ENCODE measurements at places on chromosomes 6 and 20. TPM values are rescaled to one million over a fixed set of nuclear protein-coding genes. Genes with fewer than 3 reads are reported as not detected.

ZC3H12D gene
- total RNA-seq: not detected

PTGIS gene
- total RNA-seq: 178 TPM

SAPCD1 gene
- total RNA-seq: not detected

NCOA3 gene
- total RNA-seq: 36.6 TPM

CDSN gene
- not detected for total RNA-seq

HLA-G gene
- total RNA-seq: not detected

ERVFRD-1 gene
- total RNA-seq: not detected

BTN1A1 gene
- not detected for total RNA-seq

KCNK16 gene
- not detected for total RNA-seq

LRFN2 gene
- not detected for total RNA-seq

CD24 gene
- 1.4 TPM for total RNA-seq

FARS2 gene
- 16.5 TPM for total RNA-seq

DNA sequence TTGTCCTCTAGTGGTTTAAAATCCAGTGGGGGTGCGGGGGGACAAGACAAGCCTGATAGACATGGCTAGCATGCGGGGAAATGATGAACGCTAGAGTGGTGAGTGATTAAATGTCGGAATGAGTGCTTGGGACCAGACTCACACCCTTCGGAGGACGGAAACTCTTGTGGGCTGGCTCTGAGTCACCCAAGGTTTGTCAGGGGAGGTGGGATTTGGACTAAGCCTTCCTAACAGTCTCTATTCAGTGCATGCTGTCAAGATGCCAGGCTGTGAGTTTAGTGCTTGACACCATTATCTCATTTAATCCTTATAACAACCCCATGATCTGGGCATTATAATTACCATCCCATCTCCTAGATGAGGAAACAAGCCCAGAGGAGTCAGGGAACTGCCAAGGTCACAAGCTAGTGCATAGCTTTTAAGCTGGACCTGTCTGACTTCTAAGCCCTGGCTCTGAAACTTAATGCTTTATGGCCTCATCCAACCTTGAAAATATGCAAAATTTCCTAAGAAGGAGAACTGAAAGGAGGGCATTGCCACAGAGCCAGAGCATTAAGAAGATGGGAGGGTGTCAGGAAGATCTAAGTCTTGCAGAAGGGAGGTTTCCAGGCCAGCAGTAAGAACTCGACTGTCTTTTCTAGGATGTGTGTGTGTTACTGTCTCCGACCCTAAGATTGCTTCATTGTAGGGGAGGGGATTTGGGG lies 168.7 kb upstream of the LRFN2 start:
- peak; percentile 81 for DNase-seq
- H3K27ac ChIP-seq: peak overlapping the region; percentile 37
- no peaks in the 10 kb centered on the region for H3K36me3 ChIP-seq
- H3K4me3 ChIP-seq: peak overlapping the region; percentile 48
- H3K27me3 ChIP-seq: peaks cover 3% of the 10 kb centered on the region

DNA sequence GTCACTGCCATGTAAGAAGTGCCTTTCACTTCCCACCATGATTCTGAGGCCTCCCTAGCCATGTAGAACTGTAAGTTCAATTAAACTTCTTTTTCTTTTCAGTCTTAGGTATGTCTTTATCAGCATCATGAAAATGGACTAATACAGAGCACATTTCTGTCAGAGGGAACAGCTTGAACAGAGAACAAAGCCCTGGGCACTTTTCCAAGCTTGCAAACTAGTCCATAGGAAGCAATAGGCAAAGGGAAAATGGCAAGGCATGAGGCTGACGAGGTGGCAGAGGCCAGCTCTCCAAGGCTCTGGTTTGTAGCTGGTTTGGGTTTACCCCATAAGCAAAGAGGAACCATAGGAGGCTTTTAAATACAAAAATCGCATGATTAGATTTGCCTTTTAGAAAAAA lies 185.1 kb upstream of the HDDC2 start:
- no peak overlapping the region for H3K27ac ChIP-seq
- no peaks in the 10 kb centered on the region for H3K36me3 ChIP-seq
- no peaks in the 10 kb centered on the region for H3K4me1 ChIP-seq
- H3K27me3 ChIP-seq: no peaks in the 10 kb centered on the region
- no peak for DNase-seq
- H3K4me3 ChIP-seq: no peak overlapping the region

DNA sequence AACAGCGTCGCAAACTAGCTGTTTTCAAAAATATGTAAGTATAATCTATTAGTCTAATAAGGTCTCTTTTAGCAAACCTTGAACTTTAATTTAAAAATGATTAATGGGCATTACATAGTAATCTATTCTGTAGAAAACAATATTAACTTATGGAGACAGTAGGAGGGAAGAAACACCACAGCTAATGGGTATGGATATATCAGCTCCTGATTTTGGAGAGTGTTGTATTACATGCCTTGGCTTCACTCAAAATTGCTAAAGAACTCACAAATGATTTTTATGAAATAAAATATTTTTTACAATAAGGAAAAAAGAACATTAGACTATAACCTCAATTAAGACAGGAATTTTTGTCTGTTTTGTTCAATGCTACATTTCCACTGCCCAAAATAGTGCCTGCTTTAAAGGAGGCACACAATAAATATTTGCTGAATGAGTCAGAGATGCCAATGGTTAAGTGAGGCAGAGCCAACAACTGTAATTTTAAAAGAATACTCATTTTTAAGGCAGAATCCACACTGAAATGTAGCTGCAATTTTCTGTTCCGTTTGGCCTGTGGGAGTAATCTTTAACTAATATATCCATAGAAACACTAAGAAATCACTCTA lies 15.7 kb downstream of the ATG5 start:
- H3K27ac ChIP-seq: peak overlapping the region; percentile 37
- H3K4me3 ChIP-seq: peak overlapping the region; percentile 34
- peak; percentile 78 for DNase-seq
- no peaks in the 10 kb centered on the region for H3K27me3 ChIP-seq

DNA sequence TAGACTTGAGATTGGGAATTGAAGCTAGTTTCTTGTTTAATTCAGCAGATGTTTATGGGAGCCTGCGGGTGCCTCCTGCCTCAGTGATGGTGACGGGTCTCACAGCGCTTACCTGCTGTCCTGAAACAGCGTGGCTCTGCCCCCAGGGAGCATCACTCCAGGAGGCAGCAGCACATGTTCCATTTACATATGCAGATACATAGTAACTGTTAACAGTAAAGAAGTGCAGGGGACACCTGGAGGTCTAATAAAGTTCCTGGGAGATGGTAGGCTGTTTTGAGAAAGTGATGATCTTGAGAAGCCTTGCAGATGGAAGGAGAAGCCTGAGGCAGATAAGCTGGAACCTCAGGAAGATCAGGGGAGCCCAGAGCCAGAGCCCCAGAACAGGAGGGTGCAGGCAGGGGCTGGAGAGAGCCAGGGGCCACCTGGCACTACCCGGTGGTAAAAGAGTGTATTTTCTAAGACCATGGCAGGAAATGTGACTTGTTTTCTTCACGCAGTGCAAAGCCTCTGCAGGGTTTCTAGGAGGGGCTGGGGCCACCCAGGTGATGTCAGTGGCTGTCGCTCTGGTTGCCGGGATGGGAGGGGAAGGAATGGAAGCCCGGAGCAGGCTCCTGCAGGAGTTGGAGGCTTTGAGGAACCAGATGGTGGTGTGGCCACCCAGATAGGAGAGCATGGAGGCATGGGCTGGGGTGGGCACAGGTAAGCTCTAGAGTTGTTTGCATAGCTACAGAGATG lies 24.2 kb upstream of the KIF25 start:
- no peaks in the 10 kb centered on the region for H3K4me1 ChIP-seq
- no peak overlapping the region for H3K27ac ChIP-seq
- H3K27me3 ChIP-seq: no peaks in the 10 kb centered on the region
- no peak overlapping the region for H3K4me3 ChIP-seq

GRCh38 chr6:155782320-155782731 lies 326.7 kb upstream of the NOX3 start:
- peak overlapping the region; percentile 82 for H3K27ac ChIP-seq
- H3K4me1 ChIP-seq: peaks cover 24% of the 10 kb centered on the region
- H3K4me3 ChIP-seq: peak overlapping the region; percentile 22
- H3K27me3 ChIP-seq: no peaks in the 10 kb centered on the region

- H3K4me1 ChIP-seq: peaks cover 4% of the 10 kb centered on the region
- DNase-seq: peak; percentile 84
Observed at GRCh38 chr20:43767686-43768474, 41.1 kb upstream of the GTSF1L start.

- H3K36me3 ChIP-seq: no peaks in the 10 kb centered on the region
- peaks cover 47% of the 10 kb centered on the region for H3K4me1 ChIP-seq
- H3K4me3 ChIP-seq: no peak overlapping the region
- H3K27me3 ChIP-seq: no peaks in the 10 kb centered on the region
- DNase-seq: no peak
Observed at GRCh38 chr6:36578431-36578830, 15.7 kb upstream of the SRSF3 start.

DNA sequence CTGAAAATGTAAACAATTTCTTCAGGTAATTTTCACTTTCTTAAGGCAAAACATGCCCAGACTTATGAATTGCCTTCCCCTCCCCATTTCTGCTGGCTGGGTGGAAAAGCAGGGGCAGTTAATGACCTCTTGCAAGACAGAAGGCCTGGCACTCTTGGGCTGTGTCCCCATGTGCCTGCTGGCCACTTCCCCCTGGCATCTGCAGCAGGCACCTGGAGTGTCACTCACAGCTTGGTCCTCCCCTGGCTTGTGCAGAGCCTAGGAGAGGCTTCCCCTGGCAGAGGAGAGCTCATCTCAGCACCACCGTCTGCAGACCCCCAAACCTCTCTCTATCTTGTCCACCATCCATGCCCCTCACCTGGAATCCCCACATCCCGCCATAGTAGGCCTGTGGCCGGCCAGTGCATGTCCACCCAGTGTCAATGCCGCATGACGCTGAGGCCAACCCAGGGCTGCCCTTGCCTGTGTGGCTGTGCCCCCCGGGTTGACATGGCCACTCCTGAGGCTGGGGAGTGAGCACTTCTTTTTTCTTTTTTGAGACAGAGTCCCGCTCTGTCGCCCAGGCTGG lies 83.5 kb upstream of the SLC22A23 start:
- H3K4me1 ChIP-seq: no peaks in the 10 kb centered on the region
- H3K36me3 ChIP-seq: no peaks in the 10 kb centered on the region
- H3K27ac ChIP-seq: no peak overlapping the region
- no peak overlapping the region for H3K4me3 ChIP-seq
- H3K27me3 ChIP-seq: no peaks in the 10 kb centered on the region

- H3K27me3 ChIP-seq: no peaks in the 10 kb centered on the region
- H3K36me3 ChIP-seq: no peaks in the 10 kb centered on the region
- no peaks in the 10 kb centered on the region for H3K4me1 ChIP-seq
- DNase-seq: no peak
- H3K4me3 ChIP-seq: no peak overlapping the region
- H3K27ac ChIP-seq: no peak overlapping the region
Observed at GRCh38 chr20:9377007-9377406, 137.4 kb upstream of the LAMP5 start.

- H3K36me3 ChIP-seq: no peaks in the 10 kb centered on the region
- peak; percentile 35 for DNase-seq
- H3K4me3 ChIP-seq: no peak overlapping the region
- H3K27ac ChIP-seq: no peak overlapping the region
- no peaks in the 10 kb centered on the region for H3K4me1 ChIP-seq
Observed at GRCh38 chr6:43290905-43291355, 7.1 kb upstream of the SLC22A7 start.

DNA sequence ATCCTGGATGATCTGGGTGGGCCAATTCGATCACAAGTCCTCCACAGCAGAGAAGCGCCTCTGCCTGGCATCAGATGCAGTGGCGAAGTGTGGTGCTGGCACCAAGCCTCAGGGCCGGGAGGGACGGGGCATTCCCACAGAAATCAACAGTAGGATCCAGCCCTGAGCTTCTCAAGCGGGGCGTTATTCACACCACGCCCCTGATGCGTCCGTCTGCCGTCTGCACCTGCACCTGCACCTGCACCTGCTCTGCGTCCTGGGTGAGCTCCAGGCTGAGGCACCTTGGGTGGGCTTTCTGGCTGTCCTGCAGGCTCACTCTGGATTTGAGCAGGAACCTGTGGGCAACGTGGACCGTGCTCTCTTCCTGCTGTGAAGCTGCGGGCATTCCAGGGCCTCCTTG lies 13.8 kb upstream of the NTSR1 start:
- H3K4me1 ChIP-seq: no peaks in the 10 kb centered on the region
- no peak for DNase-seq
- peaks cover 10% of the 10 kb centered on the region for H3K27me3 ChIP-seq
- H3K36me3 ChIP-seq: no peaks in the 10 kb centered on the region
- H3K27ac ChIP-seq: no peak overlapping the region

GRCh38 chr6:142926494-142927270 lies 18.3 kb downstream of the HIVEP2 start:
- peak overlapping the region; percentile 91 for H3K27ac ChIP-seq
- peak overlapping the region; percentile 77 for H3K4me3 ChIP-seq
- no peaks in the 10 kb centered on the region for H3K27me3 ChIP-seq
- H3K36me3 ChIP-seq: no peaks in the 10 kb centered on the region
- peak; percentile 84 for DNase-seq

DNA sequence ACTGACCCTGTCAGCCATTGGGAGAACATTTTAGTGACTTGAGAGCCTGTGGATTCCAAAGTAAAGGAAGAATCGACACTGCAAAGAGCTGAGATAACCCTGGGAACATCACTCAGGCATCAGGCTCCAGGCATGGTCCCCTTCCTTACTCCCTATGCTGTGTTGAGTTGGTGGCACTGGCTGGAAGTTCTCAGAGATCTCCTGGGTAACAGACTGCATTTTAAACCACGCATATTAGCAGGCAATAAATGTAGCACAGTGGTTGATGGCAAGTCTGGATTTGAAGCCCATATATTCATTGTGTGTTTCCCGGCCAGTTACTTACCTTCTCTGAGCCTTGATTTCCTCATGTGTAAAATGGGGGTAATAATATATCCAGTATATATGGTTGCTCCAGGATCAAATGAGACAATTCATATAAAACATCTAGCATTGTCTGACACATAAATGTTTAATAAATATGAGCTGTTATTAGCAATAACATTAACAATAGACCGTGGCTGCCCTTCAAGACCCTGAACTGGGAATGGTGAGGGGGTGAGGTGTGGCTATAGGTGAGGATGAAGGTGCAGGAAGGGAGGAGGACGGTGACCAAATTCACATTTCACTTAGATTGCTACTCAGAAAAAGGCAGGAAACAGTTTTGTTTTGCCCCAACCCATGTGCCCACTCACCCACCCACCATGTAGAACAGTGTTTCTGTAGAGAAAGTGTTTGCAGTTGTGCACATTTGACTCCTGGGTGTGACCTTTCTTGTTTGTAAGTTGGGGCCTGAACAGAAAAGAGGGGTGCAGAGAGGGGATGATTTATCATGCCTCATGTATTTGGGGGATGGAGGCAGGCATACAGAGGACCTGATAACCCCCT lies 2.1 kb downstream of the PLCG1 start:
- peak overlapping the region; percentile 80 for H3K4me3 ChIP-seq
- peaks cover 14% of the 10 kb centered on the region for H3K4me1 ChIP-seq
- H3K27me3 ChIP-seq: no peaks in the 10 kb centered on the region
- H3K27ac ChIP-seq: no peak overlapping the region
- no peaks in the 10 kb centered on the region for H3K36me3 ChIP-seq
- no peak for DNase-seq

GRCh38 chr20:50799176-50799889 lies 4.5 kb downstream of the BCAS4 start:
- H3K4me1 ChIP-seq: peaks cover 3% of the 10 kb centered on the region
- H3K36me3 ChIP-seq: no peaks in the 10 kb centered on the region
- H3K27me3 ChIP-seq: no peaks in the 10 kb centered on the region
- no peak for DNase-seq
- H3K4me3 ChIP-seq: no peak overlapping the region
- H3K27ac ChIP-seq: no peak overlapping the region

GRCh38 chr20:20275636-20276035 lies 92.3 kb upstream of the INSM1 start:
- no peaks in the 10 kb centered on the region for H3K36me3 ChIP-seq
- no peaks in the 10 kb centered on the region for H3K27me3 ChIP-seq
- H3K4me3 ChIP-seq: no peak overlapping the region
- no peak for DNase-seq
